NCI-H524 treated with DMSO at 0.1 percent for 48 hours (cell line): ENCODE measurements at places on chromosomes 1 and 21.

DNA sequence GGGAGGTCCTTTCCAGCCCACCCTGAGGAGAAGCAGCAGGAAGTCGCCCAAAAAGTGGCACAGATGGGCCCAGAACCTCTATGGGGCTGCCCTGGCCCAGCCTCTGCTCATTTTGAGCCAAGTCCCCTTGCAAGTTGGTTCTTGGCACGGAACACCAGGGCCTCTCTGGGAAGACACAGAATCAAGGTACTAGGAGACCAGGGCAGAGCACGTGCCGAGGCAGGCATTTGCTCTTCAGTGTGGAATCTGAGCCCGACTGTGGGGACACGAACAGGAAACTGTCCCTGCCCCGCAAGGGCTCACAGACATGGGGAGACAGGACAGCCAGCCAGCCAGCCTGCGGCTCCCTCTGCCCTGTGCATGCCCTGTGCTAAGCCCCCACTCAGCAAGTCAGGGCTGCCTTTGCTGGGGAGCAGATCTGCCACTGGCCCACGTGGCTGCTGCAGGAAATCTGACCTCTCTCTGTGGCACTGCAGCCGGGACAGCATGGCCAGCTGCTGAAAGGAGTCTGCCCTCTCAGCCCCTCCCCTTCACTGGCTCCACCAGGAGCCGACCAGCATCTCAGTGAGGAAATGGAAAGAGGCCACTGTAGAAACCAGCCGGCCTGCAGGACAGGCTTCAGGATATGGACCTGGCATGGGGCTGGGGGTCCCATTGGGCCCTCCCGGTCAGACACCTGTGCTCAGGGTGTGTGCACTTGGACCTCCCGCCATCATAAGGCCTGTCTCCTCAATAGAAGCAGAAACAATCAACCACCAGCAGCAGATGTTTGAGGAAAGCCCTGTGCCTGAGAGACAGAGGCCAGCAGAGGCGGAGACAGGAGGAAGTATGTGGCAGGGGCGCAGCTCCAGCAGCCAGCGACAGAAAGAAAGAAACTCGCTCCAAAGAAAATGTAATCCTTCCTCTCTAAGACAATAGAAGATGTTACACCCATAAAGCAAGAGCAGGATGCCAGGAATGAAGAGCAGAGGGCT is 3.7 kb downstream of the ARHGEF16 start:
- DNase-seq: no peak

DNA sequence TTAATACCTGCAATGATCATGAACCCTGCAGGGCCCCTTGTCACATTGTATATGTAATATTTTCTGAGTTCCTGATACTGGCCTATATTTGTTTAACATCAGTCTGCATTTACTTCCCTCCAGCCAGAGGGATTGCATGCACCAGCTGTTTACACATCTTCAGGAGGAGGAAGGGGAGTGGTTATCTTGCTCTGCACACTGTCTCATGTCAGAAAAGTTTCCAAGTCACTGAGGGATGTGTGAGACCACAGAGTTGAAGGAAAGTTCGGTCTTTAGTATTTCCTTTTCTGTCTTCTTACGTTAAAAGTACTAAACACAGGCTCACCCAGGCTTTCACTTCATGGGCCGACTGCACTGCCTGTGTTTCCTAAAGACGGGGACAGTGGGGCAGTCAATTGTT is 574.1 kb downstream of the LMO4 start:
- no peak for DNase-seq

GRCh38 chr1:207103892-207104373 is at the start of gene C4BPA:
Gene C4BPA, plus strand, starts transcription at chr1:207104233. Its CDS starts 8,793 bp downstream, at chr1:207113026.
- no peak for DNase-seq

- DNase-seq: no peak
Observed at GRCh38 chr1:85940656-85941306, 215.8 kb downstream of the COL24A1 start.

DNA sequence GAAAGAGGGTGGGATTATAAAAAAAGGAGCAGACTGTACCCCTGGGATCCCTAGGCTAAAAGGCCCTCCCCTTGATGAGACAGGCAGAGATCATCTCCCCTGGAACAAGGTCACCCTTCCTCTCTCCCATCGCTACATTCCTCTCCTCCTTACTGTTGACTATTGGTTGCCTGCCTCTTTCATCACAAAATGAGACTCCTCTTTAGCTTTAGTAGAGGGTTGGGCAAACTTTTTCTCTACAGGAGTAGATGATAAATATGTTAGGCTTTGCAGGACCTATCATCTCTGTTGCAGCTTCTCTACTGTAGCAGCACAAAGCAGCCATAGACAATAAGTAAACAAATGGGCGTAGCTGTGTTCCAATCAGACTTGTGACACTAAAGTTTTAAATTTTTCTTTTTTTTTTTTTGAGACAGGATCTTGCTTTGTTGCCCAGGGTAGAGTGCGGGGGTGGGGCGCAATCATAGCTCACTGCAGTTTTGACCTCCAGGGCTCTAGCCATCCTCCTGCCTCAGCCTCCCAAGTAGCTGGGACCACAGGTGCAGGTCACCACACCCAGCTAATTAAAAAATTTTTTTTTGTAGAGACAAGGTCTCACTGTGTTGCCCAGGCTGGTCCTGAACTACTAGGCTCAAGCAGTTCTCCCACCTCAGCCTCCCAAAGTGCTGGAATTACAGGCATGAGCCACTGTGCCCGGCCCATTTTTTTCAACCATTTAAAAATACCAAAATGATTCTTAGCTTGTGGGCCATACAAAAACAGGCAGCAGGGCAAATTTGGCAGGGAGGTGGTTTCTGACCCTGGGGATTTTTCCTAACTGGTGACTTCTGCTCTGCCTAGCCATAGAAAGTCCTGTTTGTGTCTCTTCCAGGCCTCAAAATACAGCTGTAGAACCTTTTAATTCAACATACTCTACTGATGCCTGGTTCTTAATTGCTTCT is 15.1 kb downstream of the MCL1 start:
- DNase-seq: no peak

- no peak for DNase-seq
Observed at GRCh38 chr1:235468970-235469369, 35.3 kb downstream of the B3GALNT2 start.

GRCh38 chr1:44862829-44863401 is 19.9 kb upstream of the PTCH2 start:
- DNase-seq: no peak

GRCh38 chr1:8408151-8408839 is 90.4 kb downstream of the SLC45A1 start:
- no peak for DNase-seq

- no peak for DNase-seq
Observed at GRCh38 chr21:16330908-16331268, 601.1 kb downstream of the USP25 start.

DNA sequence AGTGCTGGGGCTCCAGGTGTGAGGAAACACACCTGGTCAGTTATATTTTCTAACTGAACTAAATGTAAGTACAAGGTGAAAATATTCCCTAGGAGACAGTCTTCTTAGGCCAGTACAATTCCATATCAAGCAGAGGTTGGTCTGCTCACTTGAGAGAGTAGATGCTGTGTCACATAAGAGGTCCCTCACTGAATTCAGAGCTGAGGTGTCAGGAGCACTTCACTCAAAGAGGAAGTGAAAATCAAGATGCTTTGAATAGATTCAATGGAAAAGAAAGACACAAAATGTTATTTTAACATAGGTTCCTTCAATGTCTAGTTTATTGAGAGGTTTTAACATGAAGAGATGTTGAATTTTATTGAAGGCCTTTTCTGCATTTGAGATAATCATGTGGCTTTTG is 4.3 kb upstream of the FCRL3 start:
- DNase-seq: no peak

- no peak for DNase-seq
Observed at GRCh38 chr1:89363638-89364536, at the start of gene GBP6. Gene GBP6, plus strand, starts transcription at chr1:89364059. Its CDS starts 4,493 bp downstream, at chr1:89368552.

DNA sequence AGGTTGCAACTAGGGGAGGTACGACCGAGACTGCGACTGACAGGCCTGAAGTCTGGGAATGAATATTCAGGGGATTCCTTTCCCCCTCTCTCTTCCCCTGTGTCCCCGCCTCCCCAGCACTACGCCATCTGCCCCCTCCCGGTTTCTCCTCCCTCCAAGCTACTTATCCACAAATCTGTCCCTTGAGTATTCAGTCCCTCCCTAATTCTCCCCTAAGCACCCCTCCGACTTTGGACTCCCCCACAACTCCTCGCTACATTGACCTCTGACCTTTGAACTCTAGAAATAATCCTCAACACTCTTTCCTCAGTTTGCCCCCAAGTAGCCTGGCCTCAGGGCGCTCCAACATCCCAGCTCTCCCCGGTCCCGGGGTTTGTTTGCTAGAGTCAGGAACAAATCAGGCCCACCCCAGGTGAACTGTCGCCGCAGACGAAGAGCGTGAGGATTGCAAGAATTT is 393 bp downstream of the LYSMD1 start:
- peak; percentile 78 for DNase-seq

DNA sequence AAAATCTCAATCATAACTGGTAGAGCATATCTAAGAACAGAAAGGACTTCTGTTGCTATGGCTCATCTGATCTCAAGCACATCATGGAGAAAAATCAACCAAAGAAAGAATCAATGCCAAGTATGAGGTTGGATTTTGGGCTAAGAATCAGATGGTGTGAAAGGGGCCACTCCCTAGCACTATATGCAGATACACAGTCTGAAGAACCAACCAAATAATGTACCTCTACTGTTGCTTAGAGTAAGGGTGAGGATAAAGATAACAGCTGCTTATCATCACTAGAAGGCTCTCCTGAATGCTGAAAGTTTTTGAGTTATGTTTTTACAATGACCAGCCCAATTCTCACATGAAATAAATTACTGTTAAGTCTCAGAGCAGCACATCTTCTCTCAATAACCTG is 35.6 kb downstream of the ST7L start:
- no peak for DNase-seq

GRCh38 chr1:178121883-178122282 is 28.0 kb downstream of the RASAL2 start:
- no peak for DNase-seq

GRCh38 chr1:232978091-232978634 is 27.8 kb downstream of the NTPCR start:
- no peak for DNase-seq

- no peak for DNase-seq
Observed at GRCh38 chr1:52659851-52660596, 27.1 kb downstream of the SHISAL2A start.

DNA sequence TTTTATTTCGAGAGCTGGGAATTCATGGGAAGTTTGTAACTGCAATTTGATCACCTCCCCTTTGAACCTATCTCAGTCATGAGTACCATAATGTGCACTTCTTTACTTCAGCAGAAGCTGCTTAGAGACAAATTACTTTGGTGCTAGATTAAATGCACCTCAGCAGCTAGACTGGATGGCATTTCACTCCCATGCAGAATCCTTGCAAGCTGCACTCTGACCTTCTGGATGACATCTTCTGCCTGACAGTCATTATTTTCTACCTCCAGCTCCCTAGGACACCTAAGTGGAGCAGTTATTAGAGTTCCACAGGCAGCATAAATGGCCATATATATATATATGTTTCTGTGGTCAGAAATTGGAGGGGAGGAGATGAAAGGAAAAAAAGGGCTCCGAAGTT is 366.0 kb upstream of the TMPRSS15 start:
- no peak for DNase-seq

DNA sequence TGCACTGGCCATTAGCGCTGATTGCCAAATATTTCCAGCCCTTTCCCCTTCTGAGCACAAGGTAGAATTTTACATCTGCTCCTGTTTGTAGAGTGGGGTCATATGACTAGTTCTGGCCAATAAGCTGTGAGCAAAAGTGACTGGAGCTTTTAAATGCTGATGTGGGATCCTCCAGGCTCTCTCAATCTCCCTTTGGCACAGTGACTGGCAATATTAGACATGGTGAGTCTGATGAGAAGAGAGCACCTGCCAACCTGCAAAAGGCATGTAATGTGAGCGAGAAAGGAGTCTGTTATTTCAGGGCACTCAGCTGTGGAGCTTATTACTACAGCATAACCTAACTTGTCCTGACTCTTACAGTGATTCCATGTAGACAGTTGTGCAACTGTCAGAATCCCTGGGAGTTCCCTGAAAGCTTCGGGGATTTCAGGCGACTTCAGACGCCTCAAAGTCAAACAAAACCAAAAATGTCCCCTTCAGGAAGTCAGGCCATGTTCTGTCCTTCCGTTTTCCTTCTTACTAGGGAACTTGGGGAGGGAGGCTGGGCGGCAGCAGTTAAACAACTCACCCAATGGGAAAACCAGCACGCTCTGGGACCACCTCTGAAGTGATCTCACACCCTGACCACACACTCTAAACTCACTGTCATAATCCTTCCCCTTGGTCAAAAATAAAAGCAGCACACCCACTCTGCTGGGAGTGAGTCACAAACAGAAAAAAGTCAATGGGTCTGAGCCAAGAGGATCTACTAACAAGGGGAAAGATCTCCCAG is 3.6 kb upstream of the RASSF5 start:
- no peak for DNase-seq

- peak; percentile 4 for DNase-seq
Observed at GRCh38 chr1:161198194-161198896, 509 bp downstream of the ADAMTS4 start.

GRCh38 chr1:197374428-197374827 is 106.4 kb downstream of the CRB1 start:
- no peak for DNase-seq

GRCh38 chr21:23522751-23523150 is 2084.5 kb downstream of the MRPL39 start:
- no peak for DNase-seq

- no peak for DNase-seq
Observed at GRCh38 chr1:158002022-158002630, 8.7 kb downstream of the KIRREL1 start.

- DNase-seq: peak; percentile 84
Observed at GRCh38 chr21:25409978-25410377, 197.3 kb downstream of the MRPL39 start.

GRCh38 chr1:174689524-174689923 is 241.8 kb downstream of the GPR52 start:
- DNase-seq: no peak

DNA sequence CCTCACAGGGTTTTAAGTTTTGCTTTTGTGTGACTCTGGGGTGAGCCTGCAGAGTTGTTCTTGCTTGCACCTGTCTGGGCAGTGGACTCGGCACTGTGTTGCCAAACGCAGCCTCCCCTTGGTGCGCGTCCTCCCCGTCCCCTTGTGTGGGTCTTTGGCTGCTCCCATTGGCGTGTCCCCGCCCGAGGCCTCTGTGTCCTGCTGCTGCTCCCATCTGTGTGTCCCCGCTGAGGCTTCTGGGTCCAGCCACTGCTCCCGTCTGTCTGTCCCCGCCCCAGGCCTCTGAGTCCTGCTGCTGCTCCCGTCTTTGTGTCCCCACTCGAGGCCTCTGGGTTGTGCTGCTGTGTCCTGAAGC is 62.8 kb downstream of the PCNT start:
- no peak for DNase-seq

DNA sequence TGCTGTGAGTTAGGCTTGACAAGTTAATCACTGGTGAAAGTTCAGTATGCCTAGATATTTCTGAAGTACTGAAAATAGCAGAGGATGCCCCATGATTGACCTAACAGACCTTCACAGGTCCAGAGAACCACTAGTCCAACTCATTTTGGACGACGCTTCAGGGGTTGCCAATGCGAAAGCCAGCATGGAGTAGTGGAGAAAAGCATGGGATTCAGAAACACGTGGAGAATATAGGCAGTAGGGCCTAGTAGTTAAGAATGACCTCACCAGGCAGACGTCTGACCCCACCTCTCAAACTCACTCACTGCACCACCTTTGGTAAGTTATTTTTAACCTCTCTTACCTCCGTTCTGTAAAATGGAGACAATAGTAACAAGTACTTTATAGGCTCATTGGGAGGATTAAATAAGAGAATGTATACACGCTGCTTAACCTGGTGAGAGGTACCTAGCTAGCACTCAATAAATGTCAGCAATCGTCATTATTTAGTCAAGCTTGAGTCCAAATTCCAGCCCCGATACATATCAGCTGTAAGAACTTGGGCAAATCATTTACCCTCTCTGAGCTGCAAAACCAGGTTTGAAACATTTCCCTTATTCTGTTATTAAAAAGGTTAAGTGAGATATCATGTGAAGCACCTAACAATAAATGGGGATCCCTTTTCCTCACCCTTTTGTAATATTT is 13.2 kb downstream of the PLPP3 start:
- DNase-seq: no peak
